ENCODE measurements at places on chromosomes 6 and 20. TPM values are rescaled to one million over a fixed set of nuclear protein-coding genes. Genes with fewer than 3 reads are reported as not detected.
A peak's percentile ranks its signal among the peaks of the same experiment; 100 is the strongest.

GRCh38 chr6:117512056-117512828 lies 29.8 kb downstream of the DCBLD1 start:
- no peaks in the 10 kb centered on the region for H3K36me3 ChIP-seq
- H3K27ac ChIP-seq = no peak overlapping the region
- peaks cover 4% of the 10 kb centered on the region for H3K4me1 ChIP-seq

DNA sequence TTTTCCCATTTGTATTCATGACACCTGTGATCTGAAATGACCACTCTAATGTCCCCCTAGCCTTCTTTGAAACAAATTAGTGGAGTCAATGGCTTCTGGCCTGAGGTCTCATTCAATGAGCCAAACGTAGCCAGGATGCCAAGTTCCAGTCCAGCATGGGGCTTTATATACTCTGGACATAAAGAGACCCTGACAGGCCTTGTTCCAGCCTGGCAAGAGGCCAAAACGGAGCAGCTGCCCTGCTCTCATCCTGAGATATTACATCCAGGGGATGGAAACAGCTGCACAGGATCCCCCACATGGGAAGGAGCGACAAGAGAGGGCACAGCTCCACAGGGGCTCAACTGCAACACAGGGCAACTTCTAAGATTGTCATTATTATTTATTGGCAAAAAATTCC lies 437.8 kb downstream of the CDH26 start:
- no peaks in the 10 kb centered on the region for H3K27me3 ChIP-seq
- no peak overlapping the region for H3K27ac ChIP-seq
- no peak for DNase-seq
- no peaks in the 10 kb centered on the region for H3K36me3 ChIP-seq
- no peak overlapping the region for H3K4me3 ChIP-seq

GRCh38 chr6:90460051-90460450 lies 126.8 kb downstream of the MAP3K7 start:
- no peak overlapping the region for H3K27ac ChIP-seq
- no peak overlapping the region for H3K4me3 ChIP-seq
- H3K36me3 ChIP-seq = no peaks in the 10 kb centered on the region
- H3K4me1 ChIP-seq = no peaks in the 10 kb centered on the region

DNA sequence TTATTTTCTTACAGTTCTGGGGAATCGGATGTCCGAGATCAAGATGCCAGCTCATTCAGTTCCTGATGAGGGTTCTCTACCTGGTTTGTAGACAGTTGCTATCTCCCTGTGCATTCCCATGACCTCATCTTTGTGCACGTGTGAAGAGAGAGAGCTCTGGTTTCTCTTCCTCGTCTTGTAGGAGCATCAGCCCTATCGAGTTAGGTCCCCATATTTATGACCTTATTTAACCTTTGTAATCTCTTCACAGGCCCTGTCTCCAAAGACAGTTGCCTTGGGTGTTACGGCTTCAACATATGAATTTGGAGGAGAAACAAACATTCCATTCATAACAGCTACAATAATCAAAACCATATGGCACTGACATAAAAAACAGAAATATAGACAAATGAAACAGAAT lies 455.3 kb downstream of the HACE1 start:
- no peak overlapping the region for H3K27ac ChIP-seq
- H3K27me3 ChIP-seq = no peaks in the 10 kb centered on the region
- no peaks in the 10 kb centered on the region for H3K4me1 ChIP-seq
- H3K36me3 ChIP-seq = no peaks in the 10 kb centered on the region
- H3K4me3 ChIP-seq = no peak overlapping the region

DNA sequence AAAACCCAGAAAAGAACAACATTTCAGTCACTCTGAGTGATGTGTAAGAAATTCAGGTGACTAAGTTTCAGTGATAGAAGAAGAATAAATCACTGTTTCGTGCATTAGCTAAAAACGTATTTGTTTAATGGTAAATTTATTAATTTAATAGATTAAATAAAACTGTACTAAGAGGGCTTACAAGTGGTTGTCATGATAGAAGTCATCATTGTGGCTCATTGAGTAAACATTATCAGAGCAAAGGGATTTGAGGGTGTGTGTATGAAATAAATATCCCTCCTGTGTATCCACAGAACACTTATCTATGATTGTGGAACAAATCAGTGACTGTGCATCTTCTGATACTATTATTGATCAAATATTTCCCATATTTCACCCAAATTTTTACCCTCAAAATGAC lies 40.1 kb downstream of the THEMIS start:
- H3K27ac ChIP-seq = no peak overlapping the region
- H3K36me3 ChIP-seq = no peaks in the 10 kb centered on the region
- DNase-seq = no peak
- H3K27me3 ChIP-seq = no peaks in the 10 kb centered on the region

- no peak overlapping the region for H3K27ac ChIP-seq
- H3K4me1 ChIP-seq = peaks cover 8% of the 10 kb centered on the region
- no peaks in the 10 kb centered on the region for H3K27me3 ChIP-seq
- peaks cover 44% of the 10 kb centered on the region for H3K36me3 ChIP-seq
- no peak overlapping the region for H3K4me3 ChIP-seq
Observed at GRCh38 chr20:5191829-5192569, 65.2 kb downstream of the CDS2 start.

- no peak for DNase-seq
- no peaks in the 10 kb centered on the region for H3K4me1 ChIP-seq
- no peak overlapping the region for H3K4me3 ChIP-seq
- H3K36me3 ChIP-seq = no peaks in the 10 kb centered on the region
- H3K27ac ChIP-seq = no peak overlapping the region
Observed at GRCh38 chr6:163001330-163001729, 273.6 kb downstream of the PACRG start.

DNA sequence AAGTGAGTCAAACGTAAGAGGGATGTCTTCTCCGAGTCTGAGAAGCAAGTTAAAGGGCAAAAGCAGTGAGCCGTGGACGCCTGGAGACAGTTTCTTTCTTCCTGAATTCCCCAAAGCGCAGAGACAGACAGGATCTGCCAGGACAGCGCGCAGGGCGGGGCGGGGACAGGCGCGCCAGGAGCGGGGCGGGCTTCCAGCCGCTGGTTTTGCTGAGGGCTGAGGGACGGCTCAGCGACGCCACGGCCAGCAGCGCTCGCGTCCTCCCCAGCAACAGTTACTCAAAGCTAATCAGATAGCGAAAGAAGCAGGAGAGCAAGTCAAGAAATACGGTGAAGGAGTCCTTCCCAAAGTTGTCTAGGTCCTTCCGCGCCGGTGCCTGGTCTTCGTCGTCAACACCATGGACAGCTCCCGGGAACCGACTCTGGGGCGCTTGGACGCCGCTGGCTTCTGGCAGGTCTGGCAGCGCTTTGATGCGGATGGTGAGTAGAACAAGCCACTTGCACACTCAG lies at the start of gene SCGN:
TSS of gene SCGN (plus strand) at position 209 of the 509 bp plus-strand sequence. CDS start at position 398, 189 bp downstream.
- H3K4me3 ChIP-seq = no peak within 1 kb of the TSS
- no peaks in the 10 kb centered on the region for H3K36me3 ChIP-seq
- H3K4me1 ChIP-seq = no peaks in the 10 kb centered on the region
- H3K27ac ChIP-seq = no peak within 1 kb of the TSS
- DNase-seq = peak; percentile 75

GRCh38 chr6:39411465-39411864 lies 89.0 kb upstream of the KCNK16 start:
- no peaks in the 10 kb centered on the region for H3K4me1 ChIP-seq
- H3K4me3 ChIP-seq = no peak overlapping the region
- no peaks in the 10 kb centered on the region for H3K36me3 ChIP-seq

- H3K27me3 ChIP-seq = peaks cover 2% of the 10 kb centered on the region
- no peaks in the 10 kb centered on the region for H3K36me3 ChIP-seq
- H3K4me1 ChIP-seq = no peaks in the 10 kb centered on the region
- no peak overlapping the region for H3K27ac ChIP-seq
Observed at GRCh38 chr6:106377061-106377540, 16.6 kb downstream of the CRYBG1 start.

- H3K27ac ChIP-seq = no peak overlapping the region
- no peaks in the 10 kb centered on the region for H3K4me1 ChIP-seq
- no peaks in the 10 kb centered on the region for H3K36me3 ChIP-seq
- no peaks in the 10 kb centered on the region for H3K27me3 ChIP-seq
- DNase-seq = no peak
- no peak overlapping the region for H3K4me3 ChIP-seq
Observed at GRCh38 chr20:22264917-22265316, 319.5 kb downstream of the FOXA2 start.

DNA sequence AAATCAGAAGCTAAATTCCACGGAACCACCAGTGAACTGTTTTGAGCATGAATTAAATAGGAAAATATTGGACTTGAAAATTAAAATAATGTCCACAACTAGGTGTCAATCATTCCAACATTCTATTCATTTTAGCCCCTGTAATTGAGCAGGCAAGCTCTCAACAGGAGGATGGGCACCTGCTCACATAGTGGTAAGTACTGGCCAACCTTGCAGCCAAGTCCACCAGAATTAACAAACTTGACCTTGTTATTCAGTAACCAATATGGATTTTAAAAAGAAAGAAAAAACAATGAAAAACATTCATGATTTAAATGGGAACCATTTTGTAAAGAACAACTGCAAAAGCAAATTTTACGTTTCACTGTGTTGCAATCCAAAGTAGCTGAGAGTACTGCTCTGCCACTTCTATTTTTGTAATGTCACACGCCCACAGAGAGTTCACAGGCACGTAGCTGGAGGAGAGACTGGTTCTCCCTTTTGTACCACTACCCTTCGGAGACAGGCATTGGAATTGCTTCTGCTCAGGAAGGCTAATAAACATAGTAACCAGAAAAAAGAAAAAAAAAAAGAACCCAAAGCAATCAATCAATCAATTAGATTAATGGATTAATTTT lies 75.2 kb upstream of the F13A1 start:
- H3K27me3 ChIP-seq = no peaks in the 10 kb centered on the region
- no peaks in the 10 kb centered on the region for H3K36me3 ChIP-seq
- H3K27ac ChIP-seq = no peak overlapping the region
- no peak for DNase-seq
- no peak overlapping the region for H3K4me3 ChIP-seq

GRCh38 chr20:48403167-48403761 lies 424.5 kb downstream of the PREX1 start:
- no peak overlapping the region for H3K27ac ChIP-seq
- H3K4me1 ChIP-seq = no peaks in the 10 kb centered on the region
- H3K4me3 ChIP-seq = no peak overlapping the region
- no peak for DNase-seq
- no peaks in the 10 kb centered on the region for H3K27me3 ChIP-seq

DNA sequence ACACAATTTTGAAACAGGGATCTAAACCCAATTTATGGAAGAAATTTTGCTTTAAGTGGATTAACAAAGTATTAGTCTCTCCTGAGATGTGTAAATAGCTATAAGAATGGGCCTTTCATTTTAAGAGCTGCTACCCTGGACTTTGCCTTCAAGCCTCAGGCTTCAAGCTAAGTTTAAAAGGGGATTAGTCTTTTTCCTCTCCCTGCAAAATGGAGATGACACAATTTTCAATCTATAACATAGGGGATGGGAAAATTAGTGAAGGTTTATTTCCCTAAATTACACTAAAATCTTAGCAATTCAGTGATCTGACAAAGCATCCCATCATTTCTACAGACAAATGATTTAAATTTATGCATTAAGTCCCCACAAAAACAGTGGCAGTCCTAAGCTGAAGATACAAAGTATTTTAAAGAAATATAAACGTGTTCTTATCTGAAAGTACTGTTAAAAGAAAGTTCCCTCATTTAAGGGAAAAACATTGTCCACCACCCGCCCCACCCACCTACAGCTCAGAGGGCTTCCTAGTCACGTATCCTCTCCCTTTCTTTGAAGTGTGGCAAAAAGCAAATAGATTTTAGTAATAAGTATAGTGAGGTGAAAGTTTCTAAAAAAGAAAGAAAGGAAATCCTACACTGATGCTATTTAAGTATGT lies 14.5 kb downstream of the ARHGAP18 start:
- H3K4me3 ChIP-seq = no peak overlapping the region
- no peaks in the 10 kb centered on the region for H3K27me3 ChIP-seq
- DNase-seq = no peak
- no peaks in the 10 kb centered on the region for H3K36me3 ChIP-seq
- no peak overlapping the region for H3K27ac ChIP-seq

DNA sequence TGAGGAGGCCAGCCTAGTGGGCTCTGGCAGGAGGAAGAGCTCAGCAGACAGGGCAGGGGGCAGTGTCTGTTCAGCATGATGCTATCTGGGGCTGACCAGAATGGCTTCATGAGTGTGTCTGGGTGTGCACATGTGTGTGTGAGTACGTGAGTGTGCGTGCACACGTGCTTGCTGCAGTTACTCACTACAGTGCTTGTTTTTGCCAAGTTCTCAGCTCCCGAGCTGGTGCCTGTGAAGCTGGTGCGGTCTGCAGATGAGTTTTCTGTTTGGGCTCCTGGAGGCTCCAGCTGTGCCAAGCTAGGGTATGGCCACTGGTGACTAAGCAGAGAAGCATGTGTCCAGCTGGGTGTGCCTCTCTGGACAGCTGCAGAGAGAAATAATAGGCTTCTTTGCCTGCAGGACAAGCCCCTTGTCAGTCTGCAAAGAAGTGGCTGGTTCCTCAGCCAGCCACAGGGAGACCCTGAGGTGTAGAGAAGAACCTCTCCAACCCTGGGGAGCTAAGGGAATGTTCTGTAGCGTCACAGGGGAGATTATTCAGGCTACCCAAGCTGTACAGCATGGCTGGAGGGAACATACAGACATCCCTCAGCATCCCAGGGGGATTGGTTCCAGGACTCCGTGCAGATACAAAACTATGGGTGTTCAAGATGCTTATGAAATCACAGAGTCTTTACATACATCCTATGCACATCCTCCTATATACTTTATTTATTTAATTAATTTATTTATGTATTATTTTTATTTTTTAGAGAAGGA lies 40.2 kb upstream of the FAM50B start:
- peak; percentile 84 for DNase-seq
- H3K4me3 ChIP-seq = no peak overlapping the region
- peaks cover 3% of the 10 kb centered on the region for H3K27me3 ChIP-seq
- H3K36me3 ChIP-seq = no peaks in the 10 kb centered on the region
- no peak overlapping the region for H3K27ac ChIP-seq
- H3K4me1 ChIP-seq = peaks cover 15% of the 10 kb centered on the region

LY6G6C gene
- total RNA-seq = not detected

GRCh38 chr6:157763904-157764177 lies 59.2 kb upstream of the SNX9 start:
- no peak overlapping the region for H3K4me3 ChIP-seq
- peaks cover 44% of the 10 kb centered on the region for H3K4me1 ChIP-seq
- no peaks in the 10 kb centered on the region for H3K27me3 ChIP-seq
- H3K27ac ChIP-seq = peak overlapping the region; percentile 80

RAB44 gene
- not detected for total RNA-seq

DNA sequence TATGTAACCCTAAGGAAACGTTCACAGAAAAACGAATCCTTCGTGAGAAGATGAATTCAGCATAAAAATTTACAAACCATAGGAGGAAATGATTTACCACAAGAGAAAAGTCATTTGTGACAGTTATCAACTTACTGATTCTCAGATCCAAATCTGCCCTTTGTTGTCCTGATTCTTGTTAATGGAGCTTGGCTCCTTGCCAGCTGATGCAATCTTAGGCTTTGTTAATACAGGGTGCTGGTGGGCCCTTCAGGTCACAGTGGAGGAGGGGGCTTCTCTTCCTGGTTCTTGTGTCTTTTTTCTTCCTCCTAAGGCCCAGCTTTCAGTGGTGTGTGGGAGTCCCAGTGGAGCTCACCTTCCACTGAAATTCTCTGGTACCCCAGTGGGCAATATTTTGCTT lies 108.4 kb upstream of the MAP3K7 start:
- H3K4me3 ChIP-seq = no peak overlapping the region
- H3K27me3 ChIP-seq = no peaks in the 10 kb centered on the region
- H3K4me1 ChIP-seq = no peaks in the 10 kb centered on the region
- DNase-seq = no peak
- H3K36me3 ChIP-seq = no peaks in the 10 kb centered on the region

TOX2 gene
- total RNA-seq = 3.0 TPM
